ENCODE measurements at places on chromosomes 7 and 10.

DNA sequence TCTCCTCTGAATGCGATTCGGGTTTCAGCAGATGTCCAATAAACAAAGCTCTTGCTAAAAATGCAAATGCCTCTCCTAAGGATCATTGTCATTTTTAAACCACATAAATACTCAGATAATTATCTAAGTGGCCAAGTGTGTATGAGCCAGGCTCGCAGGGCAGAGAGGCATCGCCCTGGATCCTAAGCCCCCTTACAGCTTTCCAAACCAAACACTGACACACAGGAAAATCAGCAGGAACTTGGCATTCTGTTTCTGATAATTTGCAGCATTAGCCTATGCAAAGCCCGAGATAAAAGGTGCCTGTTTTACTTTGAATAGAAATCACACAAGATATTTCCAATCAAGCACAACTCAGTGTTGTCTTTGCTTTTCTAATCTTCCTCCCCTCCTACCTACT, 134.4 kb downstream of the ABCA13 start:
- DNase-seq, result no peak

DNA sequence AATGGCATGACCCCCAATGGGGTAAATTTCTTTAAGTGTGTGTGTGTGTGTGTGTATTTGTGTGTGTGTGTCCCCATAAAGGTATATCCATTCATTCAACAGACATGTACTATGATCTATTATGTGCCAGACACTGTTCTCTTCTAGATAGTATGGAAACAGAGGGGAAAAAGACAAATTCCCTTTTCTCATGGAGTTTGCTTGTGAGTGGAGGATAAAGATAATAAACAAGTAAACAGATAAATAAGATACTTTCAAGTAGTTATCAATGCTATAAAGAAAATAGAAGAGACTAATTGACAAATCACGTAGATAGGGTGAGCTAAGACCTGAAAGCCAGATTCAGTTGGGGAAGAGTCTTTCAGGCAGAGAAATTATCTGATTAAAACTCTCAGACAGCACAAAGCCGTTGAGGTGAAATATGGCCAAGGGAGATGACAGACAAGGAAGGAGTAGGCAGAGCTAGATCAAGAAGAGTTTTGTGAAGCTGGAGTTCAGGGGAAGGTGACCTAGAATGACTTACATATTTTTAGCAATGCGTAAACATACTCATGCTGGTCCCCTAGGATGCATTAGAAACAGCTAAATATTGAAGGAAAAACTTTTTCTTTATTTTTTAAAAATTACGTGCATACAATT, 45.2 kb upstream of the DMTF1 start:
- DNase-seq, result no peak

- DNase-seq, result no peak
Measured at GRCh38 chr7:157809863-157810851, 473.4 kb downstream of the DNAJB6 start.

DNA sequence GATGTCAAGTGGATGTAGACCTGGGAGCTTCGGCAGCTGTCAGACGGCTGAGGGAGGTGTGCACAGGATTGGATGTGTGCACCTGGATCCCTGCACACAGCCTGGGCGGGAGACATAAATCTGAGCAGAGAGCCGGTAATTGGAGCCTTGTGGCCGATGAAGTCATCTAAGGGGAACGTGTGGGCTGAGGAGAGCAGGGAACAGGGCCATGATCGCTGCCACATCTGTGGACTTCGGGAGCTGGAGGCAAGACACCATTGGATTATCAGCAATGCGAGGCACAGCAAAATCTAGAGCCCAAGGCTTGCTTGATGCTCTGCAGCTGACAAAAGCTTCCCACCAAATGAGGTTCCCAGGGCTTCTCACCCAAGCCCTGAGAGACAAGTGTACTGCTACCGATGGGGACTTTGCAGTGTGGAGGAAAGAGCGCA, 147.7 kb downstream of the PTPN20 start:
- DNase-seq, result no peak

DNA sequence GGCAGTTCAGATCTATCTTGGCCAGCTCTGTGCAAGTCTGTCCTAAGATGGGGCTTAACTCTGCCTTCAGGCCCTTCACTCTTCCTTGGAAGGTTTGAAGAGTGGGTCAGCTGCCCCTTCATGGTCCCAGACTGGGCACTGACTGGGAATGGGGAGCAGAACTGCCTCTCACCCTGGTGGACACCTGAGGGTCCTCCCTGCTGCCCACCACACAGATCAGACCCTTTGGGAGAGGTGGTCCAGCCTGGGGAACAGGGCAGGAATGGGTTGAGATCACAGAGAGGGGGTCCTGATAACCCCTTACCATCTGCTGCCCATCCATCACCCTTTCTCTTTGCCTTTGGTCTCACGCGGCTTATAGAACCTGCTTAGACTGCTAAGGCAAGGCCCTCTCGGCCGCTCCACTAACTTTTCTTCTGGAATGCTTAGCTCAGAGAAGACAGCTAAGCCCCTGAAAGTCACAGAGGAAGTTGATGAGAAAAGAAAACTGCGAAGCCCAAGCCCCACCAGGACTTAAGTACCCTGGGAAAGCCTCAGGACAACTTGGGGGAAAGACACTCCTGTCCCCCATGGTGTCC, 402 bp upstream of the CDHR1 start:
- no peak for DNase-seq

- DNase-seq, result no peak
Measured at GRCh38 chr10:3233486-3233990, 61.0 kb upstream of the PITRM1 start.

GRCh38 chr10:132960631-132961419, 18.5 kb upstream of the CFAP46 start:
- DNase-seq, result no peak

DNA sequence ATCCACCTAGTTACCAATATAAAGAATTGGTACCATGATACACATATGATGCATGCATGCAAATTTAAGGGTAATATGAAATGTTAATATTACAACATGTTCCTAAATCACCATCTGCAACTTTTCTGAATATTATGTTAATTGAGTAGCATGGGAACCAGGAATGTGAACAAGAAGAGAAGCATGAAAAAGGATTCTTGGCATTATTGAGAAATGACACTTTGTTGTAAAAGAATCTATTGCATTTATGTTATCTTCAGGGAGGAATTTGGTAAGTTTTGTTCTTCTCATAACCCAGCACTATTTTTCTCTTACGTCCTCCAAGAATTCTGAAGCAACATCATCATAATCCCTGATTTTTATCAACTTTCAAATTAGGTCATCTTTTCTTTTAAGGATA, 159.9 kb upstream of the SLC25A13 start:
- no peak for DNase-seq

GRCh38 chr7:116525298-116525912, 569 bp downstream of the CAV1 start:
- no peak for DNase-seq

GRCh38 chr7:99752356-99752755, 17.4 kb upstream of the CYP3A7 start:
- no peak for DNase-seq

DNA sequence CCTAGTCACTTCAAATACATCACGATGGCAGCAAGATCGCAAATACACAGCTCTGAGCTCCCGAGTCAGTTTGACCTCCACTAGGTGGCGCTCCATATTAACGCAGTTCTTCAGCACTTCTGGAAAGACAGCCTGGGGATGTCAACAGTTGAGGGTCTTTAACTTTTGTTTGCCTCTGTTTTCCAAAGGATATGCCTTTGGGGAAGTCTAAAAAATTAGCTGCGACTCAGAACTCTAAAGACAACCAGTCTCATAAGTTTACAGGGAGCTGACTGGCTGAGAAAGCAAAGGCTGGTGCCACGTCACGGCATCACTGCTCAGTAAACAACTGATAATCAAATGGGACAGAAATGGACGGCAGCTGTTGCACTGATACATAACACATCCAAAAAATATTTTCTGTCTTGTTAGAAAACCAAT, 458.8 kb downstream of the SORCS1 start:
- no peak for DNase-seq

DNA sequence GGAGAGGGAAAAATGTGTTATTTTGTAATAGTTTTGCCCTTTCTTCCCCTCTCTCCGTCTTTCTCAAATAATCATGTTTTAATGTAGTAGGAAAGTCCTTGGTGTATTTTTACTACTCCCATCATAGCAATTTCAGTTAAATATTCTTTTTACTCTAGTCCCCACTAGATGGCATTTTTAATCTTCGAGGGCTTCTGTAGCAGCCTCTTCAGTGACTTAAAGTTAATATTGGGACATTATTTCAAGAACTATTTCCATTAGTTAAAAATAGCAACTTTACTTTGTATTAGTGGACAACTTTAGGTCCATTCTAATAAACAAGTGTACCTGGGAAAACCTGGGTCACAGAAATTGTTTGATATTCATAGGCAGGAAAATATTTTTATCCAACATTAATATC, 23.0 kb downstream of the EDRF1 start:
- no peak for DNase-seq

DNA sequence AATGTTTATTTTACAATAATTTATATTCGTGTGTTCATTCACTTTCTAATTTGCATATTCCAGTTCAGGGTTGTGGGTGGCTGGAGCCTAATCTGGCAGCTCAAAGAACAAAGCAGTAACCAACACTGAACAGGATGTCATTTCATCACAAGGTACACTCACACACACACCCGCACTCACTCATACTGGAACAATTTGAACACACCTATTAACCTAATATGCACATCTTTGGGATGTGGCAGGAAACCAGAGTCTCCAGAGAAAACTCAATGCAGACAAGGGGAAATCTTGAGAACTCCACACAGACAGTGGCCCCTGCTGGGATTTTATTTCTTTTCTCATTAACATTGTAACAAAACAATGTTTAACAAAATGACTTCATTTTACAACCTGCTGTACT, 97.4 kb downstream of the TWIST1 start:
- no peak for DNase-seq

DNA sequence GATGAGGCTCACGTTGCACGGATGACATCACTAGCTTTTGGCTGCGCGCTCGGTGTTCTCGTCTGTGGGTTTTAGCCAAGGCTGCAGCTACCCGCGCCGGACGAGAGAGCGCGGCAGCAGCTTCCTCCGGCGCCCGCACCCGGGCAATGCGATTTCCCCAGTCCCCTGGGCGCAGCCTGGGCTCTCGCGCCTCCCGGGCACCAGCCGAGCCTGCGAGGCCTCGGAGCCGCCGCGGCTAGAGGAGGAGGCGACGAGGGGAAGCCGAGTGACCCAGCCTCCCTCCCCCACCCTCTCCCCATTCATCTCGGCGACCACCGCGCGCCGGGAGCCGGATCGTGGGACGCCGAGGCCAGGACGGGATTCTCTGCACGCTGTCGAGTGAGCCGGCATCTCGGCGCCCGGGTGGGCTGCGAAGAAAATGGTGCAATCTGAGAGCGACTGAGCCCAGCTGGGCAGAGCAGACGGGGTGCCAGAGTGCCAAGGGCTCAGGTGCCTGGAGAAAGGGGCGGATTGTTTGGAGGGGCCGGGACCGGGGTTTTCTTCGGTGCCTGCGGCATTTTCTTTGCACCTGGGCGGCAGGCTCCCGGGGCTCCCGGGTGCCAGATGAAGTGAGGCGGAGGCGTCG, 1.2 kb upstream of the TMEM178B start:
- no peak for DNase-seq

GRCh38 chr7:115654384-115655214, 376.0 kb downstream of the TFEC start:
- DNase-seq, result no peak

- no peak for DNase-seq
Measured at GRCh38 chr10:98309366-98310355, 41.7 kb upstream of the LOXL4 start.

- DNase-seq, result no peak
Measured at GRCh38 chr10:52257692-52258075, 56.4 kb upstream of the DKK1 start.

DNA sequence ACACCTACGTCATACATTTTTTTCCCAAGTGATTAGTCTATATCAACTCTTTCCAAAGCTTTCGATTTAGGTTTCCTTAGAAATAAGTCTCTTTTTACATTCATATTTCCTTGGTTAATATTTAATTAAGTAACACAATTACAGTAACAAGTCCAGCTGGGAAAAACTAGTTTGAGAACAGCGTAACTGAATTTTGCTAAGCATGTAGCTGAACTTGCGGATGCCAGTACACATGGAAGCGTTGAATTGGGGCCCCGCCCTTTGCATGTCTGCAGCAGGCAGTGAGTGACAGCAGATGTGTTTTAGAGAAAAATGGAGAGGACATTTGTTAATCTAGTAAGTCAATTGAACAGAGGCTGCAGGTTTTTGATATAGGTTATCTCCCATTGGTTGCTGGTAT, 72.5 kb downstream of the TAF3 start:
- DNase-seq, result no peak

GRCh38 chr7:77626586-77627308, 69.5 kb upstream of the RSBN1L start:
- DNase-seq, result no peak

DNA sequence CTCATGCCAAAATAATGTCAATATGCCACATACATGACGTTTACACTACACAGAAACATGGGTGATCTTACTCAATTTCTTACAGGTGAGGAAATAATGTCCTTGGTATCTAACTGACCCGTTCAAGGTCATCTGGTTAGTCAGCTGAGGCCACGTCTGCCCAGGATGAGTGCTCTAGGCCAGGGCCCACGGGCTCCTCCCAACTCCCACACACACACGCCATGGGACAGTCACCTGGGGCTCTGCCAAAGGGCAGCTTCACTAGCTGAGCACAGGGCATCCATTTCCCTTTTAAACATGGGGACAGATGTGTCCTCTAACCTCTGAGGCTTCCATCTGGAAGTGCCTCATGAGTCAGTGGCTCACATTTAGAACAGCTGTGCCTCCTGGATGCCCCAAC, 123.9 kb downstream of the TNS3 start:
- no peak for DNase-seq

- DNase-seq, result no peak
Measured at GRCh38 chr10:14486777-14487487, 156.2 kb upstream of the FRMD4A start.

DNA sequence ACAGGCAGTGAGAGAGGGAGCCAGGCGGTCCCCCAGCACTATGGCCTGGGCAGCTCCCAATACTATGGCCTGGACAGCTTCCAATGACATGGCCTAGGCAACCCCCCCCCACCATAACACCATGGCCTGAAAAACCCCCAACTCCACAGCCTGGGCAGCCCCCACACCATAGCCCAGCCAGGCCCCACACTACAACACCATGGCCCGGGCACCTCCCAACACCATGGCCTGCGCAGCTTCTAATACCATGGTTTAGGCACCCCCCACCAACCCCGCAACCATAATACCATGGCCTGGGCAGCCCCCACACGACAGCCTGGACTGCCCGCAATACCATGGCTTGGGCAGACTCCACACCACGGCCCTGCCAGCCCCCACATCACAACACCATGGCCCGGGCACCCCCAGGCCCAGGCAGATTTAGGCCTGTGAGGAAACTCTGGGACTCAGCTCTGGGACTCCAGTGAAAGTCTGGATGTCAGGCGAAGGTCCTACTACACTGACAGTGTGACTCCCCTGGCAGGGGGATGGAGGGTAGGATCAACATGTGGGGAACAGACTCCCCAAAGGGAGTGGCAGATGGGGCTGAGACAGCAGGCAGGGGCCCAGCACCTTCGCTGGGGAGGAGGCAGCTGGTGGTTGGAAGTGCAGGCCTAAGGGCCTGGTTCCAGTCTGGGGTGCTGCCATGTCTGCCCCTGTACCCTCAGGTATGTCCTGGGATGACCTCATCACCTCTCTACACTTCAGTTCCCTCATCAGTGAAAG, 8.7 kb downstream of the CPXM2 start:
- DNase-seq, result no peak

Data from esophagus squamous epithelium (tissue), 5 donors.